Left ventricle myocardium inferior (tissue), 1 donor: ENCODE measurements at places on chromosomes 12 and 14. TPM values are rescaled to one million over a fixed set of nuclear protein-coding genes. Genes with fewer than 3 reads are reported as not detected.

KRT77 gene
- total RNA-seq: not detected

DNA sequence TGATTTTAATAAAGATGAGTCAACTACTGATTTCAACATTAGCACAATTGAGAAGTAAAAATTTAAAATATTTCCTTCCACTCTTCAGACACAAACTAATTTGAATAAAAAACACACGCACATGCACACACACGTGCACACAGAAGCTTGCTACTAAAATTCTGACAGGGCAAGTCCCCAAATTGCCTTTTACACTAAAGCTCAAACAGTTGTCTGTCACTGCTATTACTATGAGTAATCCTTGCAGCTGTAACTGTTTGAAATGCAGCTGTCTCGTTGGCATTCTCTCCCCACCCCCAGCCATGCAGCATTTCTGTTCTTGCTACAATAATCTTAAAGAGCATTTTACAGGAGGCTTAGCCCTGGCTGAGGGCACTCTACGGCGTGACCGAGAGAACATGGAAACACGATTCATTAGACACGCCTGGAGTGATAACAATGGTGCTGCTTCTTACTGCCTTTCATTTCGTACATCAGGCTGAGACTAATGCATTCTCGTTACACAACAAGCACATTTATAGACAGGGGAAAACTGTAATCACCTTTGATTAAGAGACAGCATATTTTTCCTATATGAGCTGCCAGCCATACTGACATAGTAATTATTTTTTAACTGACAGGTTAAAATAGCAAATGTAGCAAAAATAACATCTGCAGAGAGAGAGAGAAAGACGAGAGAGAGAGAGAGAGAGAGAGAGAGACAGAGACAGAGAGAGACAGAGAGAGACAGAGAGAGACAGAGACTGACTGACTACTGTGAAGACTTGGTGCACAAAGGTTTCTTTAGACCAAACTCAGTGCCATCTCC is 153.8 kb downstream of the MED13L start:
- H3K36me3 ChIP-seq: no peaks in the 10 kb centered on the region
- peak overlapping the region; percentile 44 for H3K4me3 ChIP-seq
- no peak for DNase-seq

GPRC5A gene
- 0.77 TPM for total RNA-seq

DNA sequence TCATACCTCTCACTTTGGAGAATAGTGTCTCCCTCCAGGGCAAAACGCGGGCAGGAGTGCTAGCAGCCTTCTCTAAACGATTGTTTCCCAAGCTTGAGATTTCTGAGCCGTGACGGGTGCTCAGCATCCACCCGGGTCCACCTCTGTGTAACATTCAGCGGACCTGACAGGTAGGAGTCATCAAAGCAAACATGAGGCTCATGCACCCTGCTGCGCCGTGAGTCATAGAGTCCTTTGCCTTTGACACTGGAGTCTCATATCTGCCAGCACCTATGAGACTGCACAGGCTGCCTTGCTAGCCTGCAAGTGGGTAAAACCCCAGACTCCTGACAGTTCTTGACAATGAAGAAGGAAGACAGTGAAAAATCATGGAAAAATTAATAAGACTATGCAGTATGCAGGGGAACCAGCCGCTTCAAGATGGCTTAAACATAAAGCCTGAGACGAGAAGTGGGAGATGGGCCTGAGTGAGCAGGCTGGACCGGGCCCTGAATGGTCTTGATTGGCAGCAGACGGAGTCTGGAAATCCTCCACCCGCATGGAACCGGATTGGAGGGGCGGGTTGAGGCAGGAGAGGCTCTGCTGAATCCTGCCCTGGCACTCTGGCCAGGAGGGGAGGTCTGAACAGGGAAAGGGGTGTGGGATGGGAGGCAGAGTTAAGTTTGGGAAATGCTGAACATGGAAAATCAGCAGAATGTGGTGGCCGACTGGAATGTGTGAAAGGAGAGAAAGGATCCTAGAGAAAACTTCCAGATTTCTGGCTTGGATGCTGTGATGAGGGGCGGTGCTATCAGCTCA is 54.2 kb downstream of the LGMN start:
- no peak overlapping the region for H3K27ac ChIP-seq
- H3K4me3 ChIP-seq: no peak overlapping the region
- H3K36me3 ChIP-seq: no peaks in the 10 kb centered on the region
- no peaks in the 10 kb centered on the region for H3K27me3 ChIP-seq
- DNase-seq: no peak
- peaks cover 24% of the 10 kb centered on the region for H3K4me1 ChIP-seq

DNA sequence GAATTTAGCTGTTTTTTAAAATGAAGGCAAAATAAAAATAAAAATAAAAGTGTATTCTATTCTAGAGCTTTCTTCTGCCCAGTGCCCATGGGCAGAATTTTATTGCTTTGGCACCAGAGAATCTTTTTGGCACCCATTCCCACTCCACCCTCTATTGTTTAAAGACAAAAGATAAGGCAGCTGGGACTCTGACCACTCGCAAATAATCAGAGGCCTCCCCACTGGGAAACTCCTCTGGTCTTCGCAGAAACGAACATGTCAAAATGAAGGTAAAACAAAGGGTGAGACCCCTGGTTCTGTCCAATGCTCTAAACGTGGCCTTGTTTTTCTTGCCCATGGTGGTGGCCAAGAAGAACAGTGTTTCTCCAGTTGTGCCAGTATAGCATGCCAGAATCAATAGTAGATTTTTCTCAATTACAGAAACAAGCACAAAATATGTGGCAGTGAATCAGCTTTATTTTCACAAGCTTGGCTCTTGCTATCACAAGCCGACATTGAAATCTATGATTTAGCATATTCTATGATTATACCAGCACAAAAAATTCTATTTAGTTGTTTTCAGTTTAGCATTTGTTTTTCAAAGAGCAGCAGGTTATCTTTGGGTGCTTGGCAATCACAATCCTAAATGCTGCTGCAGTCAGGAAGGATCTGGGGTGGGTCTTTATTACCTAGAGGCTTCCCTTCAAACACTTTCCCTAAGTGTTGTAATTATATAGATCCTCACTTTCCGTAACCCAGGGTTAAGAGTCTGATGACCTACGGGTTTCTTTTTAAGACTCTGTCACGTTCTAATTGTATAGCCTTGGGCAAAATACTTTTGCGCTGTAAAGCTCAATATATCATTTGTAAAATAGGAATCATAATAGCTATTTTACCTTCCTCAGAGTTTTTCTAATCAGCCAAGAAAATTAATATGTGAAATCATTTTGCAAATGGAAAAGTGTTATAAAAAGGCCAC is 50.5 kb downstream of the KITLG start:
- peaks cover 30% of the 10 kb centered on the region for H3K36me3 ChIP-seq
- peak overlapping the region; percentile 20 for H3K4me3 ChIP-seq
- H3K27ac ChIP-seq: peak overlapping the region; percentile 73
- no peaks in the 10 kb centered on the region for H3K27me3 ChIP-seq

DNA sequence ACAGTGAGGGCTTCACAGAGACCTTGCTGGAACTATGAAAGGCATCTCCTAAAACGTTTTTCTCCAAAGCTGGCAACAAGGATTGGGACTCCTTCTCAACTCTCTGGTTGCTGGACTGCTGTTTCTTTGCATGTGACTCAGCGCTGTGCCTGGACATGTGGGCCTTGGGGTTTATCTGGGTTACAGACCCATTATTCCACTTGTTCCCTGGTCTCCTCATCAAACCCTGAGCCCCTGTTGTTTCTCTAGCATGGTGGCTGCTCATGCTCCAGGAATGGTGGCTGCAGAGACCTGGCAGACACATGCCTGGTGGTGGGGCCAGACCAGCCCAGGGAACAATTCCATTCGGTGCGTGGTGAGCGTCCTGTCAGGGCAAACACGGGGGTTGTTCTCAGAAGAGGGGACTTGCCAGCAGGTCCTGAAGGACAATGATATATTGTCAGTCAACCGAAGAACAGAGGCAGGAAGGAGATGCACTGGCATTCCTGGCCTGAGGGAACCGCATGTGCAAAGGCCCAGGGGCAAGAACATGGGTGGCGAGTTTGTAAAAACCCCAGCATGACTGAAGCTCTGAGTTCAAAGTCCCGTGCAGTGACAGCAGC is 320.1 kb upstream of the RTL1 start:
- no peak overlapping the region for H3K4me3 ChIP-seq
- H3K27me3 ChIP-seq: peaks cover 53% of the 10 kb centered on the region
- DNase-seq: no peak
- no peaks in the 10 kb centered on the region for H3K4me1 ChIP-seq

- no peak for DNase-seq
- no peak overlapping the region for H3K4me3 ChIP-seq
- H3K36me3 ChIP-seq: no peaks in the 10 kb centered on the region
- no peaks in the 10 kb centered on the region for H3K4me1 ChIP-seq
- H3K27ac ChIP-seq: no peak overlapping the region
- H3K27me3 ChIP-seq: no peaks in the 10 kb centered on the region
These were observed 382.4 kb downstream of the APAF1 start for GRCh38 chr12:99027461-99027860.

- H3K4me3 ChIP-seq: no peak overlapping the region
These were observed 175.4 kb upstream of the LHX5 start for GRCh38 chr12:113647048-113647447.

DNA sequence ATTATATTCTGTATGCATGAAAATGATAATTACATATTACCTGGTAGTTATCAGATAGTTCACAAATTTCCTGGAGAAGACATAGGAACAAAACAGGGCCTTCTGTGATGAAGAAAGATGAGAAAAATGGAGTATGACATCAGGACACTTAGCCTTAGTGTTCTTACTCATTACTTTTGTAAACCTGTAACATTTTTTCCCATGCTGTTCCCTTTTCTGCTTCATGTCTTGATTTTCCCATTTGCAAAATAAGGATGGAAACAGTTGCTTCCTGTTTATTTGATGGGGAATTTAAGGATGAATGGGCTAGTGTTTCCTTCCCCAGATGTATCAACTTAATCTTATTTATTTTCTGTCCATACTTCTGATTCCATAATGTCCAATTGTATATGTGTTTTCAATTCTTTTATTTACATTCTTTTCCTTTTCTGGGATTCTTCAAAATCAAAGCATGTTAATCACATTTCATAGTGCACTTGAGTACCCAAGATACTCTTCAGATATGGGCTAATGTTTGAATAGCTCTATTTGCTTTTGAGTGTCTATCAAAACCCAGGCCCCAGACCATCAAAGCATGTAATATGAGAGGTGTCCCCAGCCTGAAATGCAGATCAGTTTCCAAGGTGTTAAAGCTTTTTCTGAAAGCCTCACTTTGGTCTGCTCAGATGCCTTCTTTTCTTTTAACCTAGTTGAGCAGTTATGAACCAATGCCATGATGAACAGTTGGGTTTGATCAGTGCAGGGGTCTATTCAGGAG is 260.5 kb downstream of the RAD51B start:
- DNase-seq: no peak
- no peaks in the 10 kb centered on the region for H3K27me3 ChIP-seq
- no peaks in the 10 kb centered on the region for H3K36me3 ChIP-seq
- peaks cover 6% of the 10 kb centered on the region for H3K4me1 ChIP-seq
- no peak overlapping the region for H3K4me3 ChIP-seq
- H3K27ac ChIP-seq: no peak overlapping the region

GRCh38 chr12:54658306-54659264 is 10.4 kb upstream of the DCD start:
- no peaks in the 10 kb centered on the region for H3K36me3 ChIP-seq
- H3K27ac ChIP-seq: no peak overlapping the region
- H3K4me1 ChIP-seq: no peaks in the 10 kb centered on the region
- H3K4me3 ChIP-seq: no peak overlapping the region
- peak; percentile 18 for DNase-seq

- no peaks in the 10 kb centered on the region for H3K36me3 ChIP-seq
- no peak for DNase-seq
- H3K27ac ChIP-seq: peak overlapping the region; percentile 22
- peaks cover 73% of the 10 kb centered on the region for H3K27me3 ChIP-seq
- H3K4me1 ChIP-seq: peaks cover 17% of the 10 kb centered on the region
These were observed 1316.3 kb downstream of the TMEM121 start for GRCh38 chr14:106842687-106843086.

FAM186B gene
- 0.33 TPM for total RNA-seq

LRRC10 gene
- 43.8 TPM for total RNA-seq

GPD1 gene
- total RNA-seq: 9.0 TPM

- H3K36me3 ChIP-seq: no peaks in the 10 kb centered on the region
- no peak overlapping the region for H3K27ac ChIP-seq
- H3K27me3 ChIP-seq: no peaks in the 10 kb centered on the region
- no peaks in the 10 kb centered on the region for H3K4me1 ChIP-seq
- no peak for DNase-seq
- no peak overlapping the region for H3K4me3 ChIP-seq
These were observed 70.3 kb downstream of the ALX1 start for GRCh38 chr12:85350356-85350755.

DNA sequence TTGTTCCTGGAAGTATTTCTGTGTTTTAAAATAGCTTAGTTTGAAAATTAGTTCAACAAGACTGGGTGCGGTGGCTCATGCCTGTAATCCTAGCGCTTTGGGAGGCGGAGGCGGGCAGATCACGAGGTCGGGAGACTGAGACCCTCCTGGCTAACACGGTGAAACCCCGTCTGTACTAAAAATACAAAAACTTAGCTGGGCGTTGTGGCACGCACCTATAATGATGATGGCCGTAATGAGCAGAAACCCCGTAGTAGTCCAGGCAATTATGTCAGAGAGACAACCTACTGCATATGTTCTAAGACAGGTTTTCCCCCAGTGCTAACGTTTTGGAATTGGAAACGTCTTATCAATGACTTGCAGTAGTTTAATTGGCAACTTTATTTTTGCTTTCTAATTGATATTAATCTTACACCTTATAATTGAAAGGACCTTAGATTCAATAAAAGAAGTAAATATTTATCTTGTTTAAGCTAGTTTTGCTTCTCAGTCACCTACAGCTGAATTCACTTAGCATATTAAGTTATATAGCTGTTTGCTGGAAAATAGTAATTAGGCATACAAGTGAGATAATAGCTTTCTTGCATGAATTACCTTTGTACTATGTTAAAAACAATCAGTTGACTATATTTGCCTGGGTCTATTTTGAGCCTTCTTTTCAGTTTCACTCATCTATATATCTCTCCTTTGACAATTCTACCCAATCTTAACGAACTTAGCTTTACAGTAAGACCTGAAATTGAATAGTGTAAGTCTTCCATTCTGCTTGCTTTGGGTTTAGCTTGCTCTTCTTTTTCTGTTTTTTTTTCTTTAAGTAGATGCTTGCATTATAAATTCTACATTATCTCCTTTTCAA is 15.6 kb downstream of the CLECL1 start:
- DNase-seq: no peak
- no peaks in the 10 kb centered on the region for H3K4me1 ChIP-seq
- no peak overlapping the region for H3K4me3 ChIP-seq
- H3K27me3 ChIP-seq: peaks cover 8% of the 10 kb centered on the region

FITM1 gene
- 148 TPM for total RNA-seq

TSHR gene
- not detected for total RNA-seq

SERPINA6 gene
- total RNA-seq: not detected

DNA sequence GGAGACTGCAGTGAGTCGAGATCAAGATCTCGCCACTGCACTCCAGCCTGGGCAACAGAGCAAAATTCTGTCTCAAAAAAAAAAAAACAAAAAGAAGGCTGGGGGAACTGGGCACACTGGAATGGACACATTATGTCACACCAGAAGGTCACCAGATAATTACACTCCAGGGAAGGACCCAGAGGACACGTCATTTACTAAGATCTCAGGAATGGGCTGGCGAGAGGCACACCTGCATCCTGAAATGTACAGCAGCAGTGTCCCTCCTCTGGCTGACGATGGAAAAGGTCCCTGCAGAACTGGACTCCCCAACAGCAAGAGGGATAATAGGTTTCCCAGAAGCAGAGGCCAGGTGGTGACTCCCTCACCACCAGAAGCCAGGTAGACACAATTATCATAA is 243.5 kb downstream of the BCL11B start:
- H3K27me3 ChIP-seq: peaks cover 75% of the 10 kb centered on the region
- no peak for DNase-seq
- H3K4me3 ChIP-seq: no peak overlapping the region
- no peaks in the 10 kb centered on the region for H3K36me3 ChIP-seq
- H3K4me1 ChIP-seq: no peaks in the 10 kb centered on the region
- H3K27ac ChIP-seq: no peak overlapping the region
